ENCODE measurements at places on chromosomes 5 and 9.

DNA sequence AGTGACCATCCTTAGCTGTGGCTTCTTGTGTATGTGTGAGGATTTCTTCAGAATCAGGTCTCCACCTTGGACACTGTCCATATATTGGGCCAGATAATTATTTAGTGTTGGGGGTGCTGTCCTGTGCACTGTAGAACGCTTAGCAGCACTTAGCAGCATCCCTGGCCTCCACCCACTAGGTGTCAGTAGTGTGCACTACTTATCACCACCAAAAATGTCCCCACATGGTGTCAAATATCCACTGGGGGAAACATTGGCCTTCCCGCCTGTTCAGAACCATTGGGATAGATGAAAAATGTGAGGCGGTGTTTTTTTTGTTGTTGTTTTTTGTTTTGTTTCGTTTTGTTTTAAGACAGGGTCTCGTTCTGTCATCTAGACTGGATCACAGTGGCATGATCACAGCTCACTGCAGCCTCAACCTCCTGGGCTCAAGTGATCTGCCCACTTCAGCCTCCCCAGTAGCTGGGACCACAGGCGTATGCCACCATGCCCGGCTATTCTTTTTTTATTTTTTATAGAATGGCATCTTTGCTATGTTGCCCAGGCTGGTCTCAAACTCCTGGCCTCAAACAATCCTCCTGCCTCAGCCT, 67.7 kb downstream of the TENT4A start:
- no peaks in the 10 kb centered on the region for H3K4me1 ChIP-seq
- peaks cover 33% of the 10 kb centered on the region for H3K27me3 ChIP-seq
- H3K27ac ChIP-seq = no peak overlapping the region
- no peak for DNase-seq
- H3K36me3 ChIP-seq = no peaks in the 10 kb centered on the region

DNA sequence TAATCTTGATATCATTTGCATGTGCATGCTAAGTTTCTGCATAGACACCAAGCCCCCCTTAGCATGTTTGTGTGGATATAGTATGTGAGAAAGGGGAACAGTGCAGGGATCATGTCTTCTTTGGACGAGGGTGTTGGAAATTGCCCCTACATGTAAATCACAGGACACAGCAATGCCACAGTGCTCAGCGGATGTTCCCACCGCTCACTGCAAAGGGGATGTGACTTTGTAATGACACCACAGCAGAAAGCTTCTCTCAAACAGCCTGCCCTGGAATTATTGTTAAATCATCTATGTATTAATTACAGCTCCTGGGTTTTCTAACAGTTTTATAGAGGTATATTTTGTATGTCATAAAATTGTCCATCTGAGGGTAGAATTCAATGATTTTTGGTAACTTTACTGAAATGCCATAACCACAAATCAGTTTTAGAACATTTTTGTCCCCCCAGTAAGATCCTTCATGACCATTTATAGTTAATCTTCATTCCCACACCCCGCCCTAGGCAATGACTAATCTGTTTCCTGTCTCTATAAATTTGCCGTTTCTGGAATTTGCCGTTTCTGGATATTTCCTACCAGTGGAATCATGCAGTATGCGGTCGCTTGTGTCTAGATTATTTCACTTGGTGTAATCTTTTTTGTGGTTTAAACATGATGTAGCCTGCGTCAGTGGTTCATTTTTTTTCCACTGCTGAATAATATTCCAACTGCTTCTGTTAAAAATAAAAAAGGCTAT, 648.5 kb upstream of the WWC1 start:
- no peaks in the 10 kb centered on the region for H3K36me3 ChIP-seq
- no peaks in the 10 kb centered on the region for H3K27me3 ChIP-seq
- H3K4me3 ChIP-seq = no peak overlapping the region
- no peak for DNase-seq

- no peak overlapping the region for H3K27ac ChIP-seq
- no peak for DNase-seq
- no peaks in the 10 kb centered on the region for H3K4me1 ChIP-seq
- H3K27me3 ChIP-seq = peaks cover 59% of the 10 kb centered on the region
These were observed 141.3 kb upstream of the ZNF618 start for GRCh38 chr9:113734826-113735225.

DNA sequence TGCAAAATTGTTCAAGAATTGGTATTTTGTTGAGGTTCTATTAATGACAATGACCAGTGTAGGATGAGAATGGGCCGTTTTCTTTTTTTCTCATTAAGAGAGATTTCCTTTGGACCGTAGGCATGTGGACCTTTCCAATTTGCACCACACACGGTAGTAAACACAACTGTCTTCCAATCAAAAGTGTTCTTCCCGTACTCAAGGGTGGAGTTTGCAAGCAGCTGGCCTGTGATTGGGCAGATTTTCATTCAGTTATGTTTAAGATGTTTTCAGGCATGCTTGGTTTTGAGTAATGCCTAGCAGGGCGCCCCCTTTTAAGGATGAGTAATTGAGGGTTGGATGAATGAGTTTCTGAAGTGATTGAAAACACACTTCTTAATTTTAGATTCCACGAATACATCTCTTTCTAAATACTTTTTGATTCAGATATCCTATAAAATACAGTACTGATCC, 2.5 kb downstream of the KDM3B start:
- peaks cover 5% of the 10 kb centered on the region for H3K36me3 ChIP-seq
- H3K4me3 ChIP-seq = peak overlapping the region; percentile 98
- no peaks in the 10 kb centered on the region for H3K27me3 ChIP-seq
- peak overlapping the region; percentile 34 for H3K27ac ChIP-seq
- peaks cover 66% of the 10 kb centered on the region for H3K4me1 ChIP-seq

- peak overlapping the region; percentile 76 for H3K4me3 ChIP-seq
- peaks cover 40% of the 10 kb centered on the region for H3K4me1 ChIP-seq
- no peak for DNase-seq
- H3K27ac ChIP-seq = peak overlapping the region; percentile 79
- H3K36me3 ChIP-seq = peaks cover 16% of the 10 kb centered on the region
- H3K27me3 ChIP-seq = no peaks in the 10 kb centered on the region
These were observed 12.9 kb upstream of the SLC34A1 start for GRCh38 chr5:177371120-177372033.

DNA sequence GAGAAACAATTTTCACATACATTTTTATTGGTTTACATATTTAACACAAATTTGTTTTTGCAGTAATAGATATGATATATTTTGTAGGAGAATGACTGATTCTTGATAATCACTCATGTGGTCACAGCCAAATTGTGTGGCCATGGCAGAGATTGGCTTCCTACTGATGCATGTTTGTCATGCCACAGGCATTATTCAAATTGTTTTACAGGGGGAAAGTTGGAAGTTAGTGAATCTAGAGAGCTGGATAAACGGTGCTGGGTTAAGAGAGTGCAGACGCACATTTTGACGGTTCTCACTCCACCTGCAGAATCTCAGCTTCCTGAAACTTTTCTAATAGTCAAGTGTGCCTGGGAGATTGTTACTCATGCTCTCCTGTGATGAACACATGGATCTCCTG, 91.1 kb upstream of the FBN2 start:
- H3K4me1 ChIP-seq = no peaks in the 10 kb centered on the region
- H3K27ac ChIP-seq = no peak overlapping the region
- no peaks in the 10 kb centered on the region for H3K27me3 ChIP-seq

DNA sequence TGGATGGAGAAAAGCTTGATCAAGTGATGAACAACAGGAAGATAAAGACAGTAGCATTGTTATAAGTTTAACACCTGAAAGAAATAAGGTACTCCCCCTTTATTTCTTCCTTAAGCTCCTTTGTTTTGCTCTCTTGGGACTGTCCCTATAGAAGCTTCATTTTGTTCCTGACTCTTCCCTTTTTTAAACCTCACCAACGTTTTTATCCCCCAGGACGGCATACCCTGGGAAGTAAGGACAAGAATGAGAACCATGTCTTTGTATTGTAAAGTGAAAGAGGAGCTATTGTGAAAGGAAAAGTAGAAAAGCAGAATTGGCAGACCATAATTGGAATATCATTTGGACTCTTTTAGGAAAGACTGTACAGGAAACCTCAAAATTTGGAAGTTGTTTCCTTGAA, 1368.6 kb upstream of the C9orf72 start:
- H3K27ac ChIP-seq = no peak overlapping the region
- no peaks in the 10 kb centered on the region for H3K36me3 ChIP-seq
- H3K27me3 ChIP-seq = no peaks in the 10 kb centered on the region
- H3K4me1 ChIP-seq = no peaks in the 10 kb centered on the region
- no peak overlapping the region for H3K4me3 ChIP-seq
- no peak for DNase-seq

DNA sequence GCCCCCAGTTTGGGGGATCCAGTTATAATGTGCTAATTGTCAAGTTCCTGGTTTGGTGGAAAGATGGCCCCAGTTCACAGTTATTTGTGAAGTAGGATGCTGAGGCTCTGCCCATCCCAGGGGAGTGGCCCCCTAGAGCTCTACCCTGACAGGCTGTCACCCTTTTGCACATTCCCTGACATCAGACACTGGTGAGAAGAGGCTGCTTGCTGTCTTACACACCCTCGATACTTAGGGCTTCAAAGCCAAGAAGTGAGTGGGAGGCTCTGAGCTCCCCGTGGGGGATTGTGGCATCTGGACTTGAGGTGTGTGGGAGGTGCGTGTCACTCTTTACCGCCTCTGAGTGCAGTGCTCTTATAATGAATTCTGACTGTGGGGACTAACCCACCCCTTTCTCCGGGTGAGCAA, 168.5 kb downstream of the DOCK2 start:
- peaks cover 31% of the 10 kb centered on the region for H3K36me3 ChIP-seq
- peaks cover 30% of the 10 kb centered on the region for H3K4me1 ChIP-seq
- H3K27ac ChIP-seq = peak overlapping the region; percentile 91
- peak; percentile 4 for DNase-seq

- no peaks in the 10 kb centered on the region for H3K36me3 ChIP-seq
- H3K27ac ChIP-seq = no peak overlapping the region
- no peak overlapping the region for H3K4me3 ChIP-seq
- no peaks in the 10 kb centered on the region for H3K4me1 ChIP-seq
These were observed 80.3 kb upstream of the FAM169A start for GRCh38 chr5:74946471-74946870.

DNA sequence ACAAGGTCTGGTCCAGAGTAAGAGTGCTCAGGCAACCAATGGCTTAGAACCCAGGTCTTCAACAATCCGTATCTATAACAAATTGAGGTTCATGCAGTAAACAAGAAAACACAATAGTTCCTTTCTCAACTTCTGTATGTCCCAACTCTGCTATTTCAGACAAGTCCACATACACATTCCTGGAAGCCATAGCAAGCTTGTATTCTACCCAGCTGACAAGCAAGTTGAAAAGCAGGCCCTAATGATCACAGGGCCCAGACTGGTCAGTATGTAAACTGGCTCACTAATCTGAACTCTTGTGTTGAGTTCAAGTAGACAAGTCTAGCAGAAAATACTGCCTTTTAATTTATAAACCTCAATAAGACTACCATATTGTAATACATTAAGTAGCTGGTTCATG, 26.9 kb downstream of the FNIP1 start:
- H3K4me3 ChIP-seq = no peak overlapping the region
- no peaks in the 10 kb centered on the region for H3K27me3 ChIP-seq

DNA sequence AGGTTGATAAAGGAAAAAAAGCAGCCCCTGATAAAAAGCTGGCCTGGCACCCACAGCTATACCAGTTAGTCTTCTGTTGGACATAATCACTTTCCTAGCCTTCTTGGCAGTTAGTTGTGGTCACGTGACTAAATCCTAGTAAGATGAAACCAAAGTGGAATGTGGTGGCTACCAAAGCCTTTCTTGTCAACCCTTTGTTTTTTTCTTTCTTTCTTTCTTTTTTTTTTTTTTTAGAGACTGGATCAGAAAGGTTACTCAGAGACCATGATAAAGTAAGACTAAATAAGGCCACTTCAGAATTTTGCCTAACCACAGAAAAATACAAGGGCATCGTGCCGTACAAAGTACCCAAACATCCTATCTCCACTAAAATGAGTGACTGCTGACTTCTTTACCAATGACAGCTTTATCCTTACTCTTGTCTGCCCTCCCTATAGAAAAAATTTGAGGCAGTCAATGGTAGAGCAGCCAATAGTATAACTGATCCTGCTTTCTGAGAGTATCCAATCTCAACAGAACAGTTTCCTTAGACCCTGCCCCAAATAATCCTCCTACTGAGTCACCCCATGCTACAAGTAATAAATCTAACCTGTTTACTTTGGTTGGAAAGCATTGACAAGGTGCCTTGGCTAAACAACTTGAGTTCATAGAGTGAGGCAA, 14.2 kb upstream of the KIF27 start:
- DNase-seq = no peak
- no peaks in the 10 kb centered on the region for H3K36me3 ChIP-seq
- no peaks in the 10 kb centered on the region for H3K4me1 ChIP-seq
- H3K27me3 ChIP-seq = no peaks in the 10 kb centered on the region

DNA sequence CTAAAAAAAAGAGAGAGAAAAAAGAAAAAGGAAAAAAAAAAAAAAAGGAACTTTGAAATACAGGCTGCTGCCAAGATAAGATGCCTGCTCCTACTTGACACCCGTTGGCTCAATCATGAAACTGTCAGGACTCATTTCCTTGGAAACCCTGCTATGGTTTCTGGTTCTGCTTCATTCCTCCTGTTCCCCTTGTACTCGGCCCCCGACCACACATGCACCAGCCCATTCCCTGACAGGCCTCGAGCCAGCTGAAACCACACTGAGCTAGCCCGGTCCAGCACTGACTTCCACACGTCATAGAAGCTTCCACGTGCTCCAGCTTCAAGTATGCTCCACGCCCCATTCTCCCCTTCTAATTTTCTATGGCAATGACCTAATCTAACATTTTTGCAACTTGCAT, 93.2 kb downstream of the MYO10 start:
- H3K27ac ChIP-seq = no peak overlapping the region
- H3K4me3 ChIP-seq = no peak overlapping the region
- H3K36me3 ChIP-seq = no peaks in the 10 kb centered on the region
- DNase-seq = no peak

DNA sequence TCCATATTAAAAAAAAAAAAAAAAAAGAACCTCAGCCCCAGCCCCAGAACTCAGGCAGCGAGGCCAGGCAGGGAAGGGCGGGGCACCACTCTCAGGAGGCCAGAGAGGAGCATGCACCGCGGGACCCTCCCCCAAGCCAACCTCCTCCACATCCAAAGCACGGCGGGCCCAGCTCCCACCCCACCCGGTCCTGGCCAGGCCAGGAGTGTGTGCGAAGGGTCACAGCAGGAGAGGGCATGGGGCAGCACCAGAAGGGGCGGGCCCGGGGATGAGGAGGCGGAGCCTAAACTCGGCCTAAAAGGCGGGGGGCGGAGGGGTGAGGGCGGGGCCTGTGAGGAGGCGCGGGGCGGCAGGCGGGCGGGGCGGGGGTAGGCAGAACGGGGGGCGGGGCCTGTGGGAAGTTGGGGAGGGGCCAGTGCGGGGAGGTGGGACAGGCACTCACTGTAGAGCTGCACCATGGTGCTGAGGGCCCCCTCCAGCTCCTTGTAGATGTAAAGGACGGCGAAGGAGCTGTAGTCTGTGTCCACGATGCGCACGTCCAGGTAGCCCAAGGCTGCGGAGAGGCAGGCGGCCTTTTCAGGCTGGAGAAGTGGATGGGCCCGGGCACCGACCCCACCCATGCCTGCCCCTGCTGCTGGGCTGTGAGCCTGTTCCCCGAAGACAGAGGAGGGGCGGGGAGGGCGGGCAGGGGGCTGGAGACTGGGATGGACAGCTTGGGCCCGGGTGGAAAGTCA, 1.2 kb downstream of the LCN15 start:
- DNase-seq = no peak
- no peak overlapping the region for H3K4me3 ChIP-seq
- no peaks in the 10 kb centered on the region for H3K36me3 ChIP-seq
- H3K27ac ChIP-seq = peak overlapping the region; percentile 42
